Non-pigmented ciliary epithelial cell (primary cell): ENCODE measurements at places on chromosomes 7 and 10.

- no peak for DNase-seq
Measured at GRCh38 chr10:34816085-34816496, 995 bp upstream of the PARD3 start.

GRCh38 chr10:132689721-132690360, 96.1 kb downstream of the NKX6-2 start:
- no peak for DNase-seq

DNA sequence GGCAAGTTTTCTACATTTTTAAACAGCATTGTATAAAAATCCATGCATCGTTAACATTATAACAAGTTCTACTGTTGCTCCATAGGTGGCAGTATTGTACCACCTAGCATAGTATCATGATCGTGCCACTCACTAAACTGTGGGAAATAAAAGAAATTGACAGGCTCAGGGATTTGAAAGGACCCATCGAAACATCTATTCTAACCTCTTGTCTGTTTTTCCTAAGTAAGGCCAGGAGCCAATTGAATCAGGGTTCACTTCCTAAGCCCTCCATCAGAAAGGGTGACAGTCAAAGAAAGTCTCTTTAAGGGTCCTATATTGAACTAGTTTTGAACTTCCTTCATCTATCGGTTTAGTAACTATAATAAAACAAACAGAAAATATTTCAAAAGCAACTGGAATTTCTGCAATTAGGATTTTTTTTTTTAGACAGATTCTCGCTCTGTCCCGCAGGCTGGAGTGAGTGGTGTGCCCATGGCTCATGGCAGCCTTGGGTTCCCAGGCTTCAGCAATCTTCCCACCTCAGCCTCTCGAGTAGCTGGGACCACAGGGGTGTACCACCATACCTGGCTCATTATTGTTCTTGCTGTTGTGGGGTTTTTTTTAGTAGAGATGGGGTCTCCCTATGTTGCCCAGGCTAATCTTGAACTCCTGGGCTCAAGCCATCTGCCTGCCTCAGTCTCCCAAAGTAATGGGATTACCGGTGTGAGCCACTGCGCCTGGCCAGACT, 9.4 kb downstream of the HACD1 start:
- DNase-seq = no peak

- DNase-seq = no peak
Measured at GRCh38 chr7:37943905-37944736, 23.7 kb downstream of the EPDR1 start.

DNA sequence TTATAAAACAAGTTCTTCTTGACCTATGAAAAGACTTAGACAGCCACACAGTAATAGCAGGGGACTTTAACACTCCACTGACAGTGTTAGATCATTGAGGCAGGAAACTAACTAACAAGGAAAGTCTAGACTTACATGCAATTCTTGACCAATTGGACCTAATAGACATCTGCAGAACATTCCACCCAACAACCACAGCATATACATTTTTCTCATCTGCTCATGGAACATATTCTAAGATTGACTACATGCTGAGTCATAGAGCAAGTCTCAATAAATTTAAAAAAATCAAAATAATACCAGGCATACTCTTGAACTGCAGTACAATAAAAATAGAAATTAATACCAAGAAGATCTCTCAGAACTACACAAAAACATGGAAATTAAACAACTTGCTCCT, 219.5 kb upstream of the HPS1 start:
- no peak for DNase-seq

DNA sequence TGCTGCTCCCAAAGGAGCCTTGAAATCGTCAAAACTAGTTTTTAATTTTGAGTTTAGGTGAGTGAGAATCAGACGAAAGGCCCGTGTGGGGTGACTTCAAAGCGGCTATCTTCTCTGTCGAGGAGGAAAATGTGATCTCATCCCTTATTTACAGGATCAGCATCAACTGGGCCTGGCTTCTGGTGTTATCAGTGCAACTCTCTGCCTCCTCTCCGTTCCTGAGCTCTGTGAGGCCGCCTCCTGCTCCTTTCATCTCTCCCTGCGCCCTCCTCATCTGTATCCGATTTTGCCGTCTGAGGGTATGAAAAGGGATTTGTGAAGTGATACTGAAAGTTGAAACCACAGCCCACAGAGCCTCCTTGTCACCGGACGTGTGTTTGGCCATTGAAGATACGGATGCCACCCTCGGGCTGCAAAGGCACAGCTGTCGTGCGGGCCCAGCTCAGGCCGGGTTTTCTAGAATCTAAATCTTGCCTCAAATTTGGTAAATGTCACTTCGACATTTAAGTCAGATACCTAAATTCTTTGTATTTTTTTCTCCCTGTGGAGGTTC, 408.7 kb upstream of the ADARB2 start:
- no peak for DNase-seq

GRCh38 chr10:132419538-132420468, 22.8 kb downstream of the PWWP2B start:
- no peak for DNase-seq

GRCh38 chr7:99116144-99116543, 27.8 kb downstream of the SMURF1 start:
- no peak for DNase-seq

DNA sequence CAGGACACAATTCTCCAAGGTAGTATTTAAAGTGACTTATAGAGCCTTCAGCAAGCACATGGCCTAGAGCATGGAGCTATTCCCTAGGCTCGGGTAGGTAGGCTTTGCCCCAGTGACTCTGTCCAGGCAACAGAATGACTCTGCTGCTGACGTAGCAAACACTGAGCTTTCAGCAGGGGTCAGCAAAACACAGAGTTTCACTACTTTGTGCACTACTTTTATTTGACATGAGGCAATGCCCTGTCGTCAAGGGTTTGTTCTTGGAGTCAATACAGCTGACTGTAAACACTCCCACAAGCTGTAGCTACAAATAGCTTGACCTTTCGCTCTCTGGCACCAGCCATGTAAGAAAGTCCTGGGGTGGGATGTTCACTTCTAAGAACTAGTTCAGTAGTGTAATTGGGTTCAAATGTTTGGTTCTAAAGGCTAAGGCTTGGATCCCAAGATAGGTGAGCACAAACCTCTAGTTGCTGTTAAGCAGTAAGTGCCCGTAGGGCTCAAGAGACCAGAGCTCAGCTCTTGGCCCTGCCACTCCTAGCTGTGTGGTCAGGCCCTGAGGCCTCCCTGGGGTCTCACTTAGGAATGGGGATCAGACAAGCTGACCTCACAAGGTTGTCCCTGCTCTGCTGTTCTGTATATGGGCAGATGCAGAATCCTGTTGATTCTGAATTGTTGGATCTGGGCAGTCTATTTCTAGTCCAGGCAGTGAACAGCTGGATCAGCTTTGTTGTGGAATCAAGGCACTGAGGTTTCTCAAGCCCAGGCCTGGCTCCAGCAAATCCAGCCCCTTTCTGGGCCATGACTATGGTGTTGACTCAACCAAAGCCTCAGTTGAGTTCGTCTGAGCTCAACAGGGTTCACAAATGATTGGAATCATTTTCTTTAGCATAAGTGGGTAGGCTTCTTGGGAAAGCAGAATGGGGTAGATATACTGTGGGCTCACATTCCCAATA, 10.7 kb downstream of the NODAL start:
- DNase-seq = no peak

DNA sequence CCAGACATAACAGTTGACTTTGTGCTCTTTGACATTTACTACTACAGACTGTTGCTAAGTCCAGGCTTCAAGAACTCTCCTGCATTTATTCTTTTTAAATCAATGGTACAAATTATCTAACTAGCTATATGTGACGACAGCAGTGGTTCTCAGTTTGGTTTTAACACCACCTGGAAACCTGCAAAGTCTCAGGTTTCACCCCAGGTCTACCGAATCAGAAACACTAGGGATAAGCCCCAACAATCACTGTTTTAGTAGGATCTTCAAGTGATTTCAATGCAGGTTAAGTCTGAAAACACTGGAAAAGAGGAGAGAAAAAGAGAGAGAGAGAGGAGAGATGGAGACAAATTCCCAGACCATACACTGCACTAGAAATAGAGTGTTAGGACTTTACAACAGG, 519.0 kb downstream of the PCDH15 start:
- no peak for DNase-seq

DNA sequence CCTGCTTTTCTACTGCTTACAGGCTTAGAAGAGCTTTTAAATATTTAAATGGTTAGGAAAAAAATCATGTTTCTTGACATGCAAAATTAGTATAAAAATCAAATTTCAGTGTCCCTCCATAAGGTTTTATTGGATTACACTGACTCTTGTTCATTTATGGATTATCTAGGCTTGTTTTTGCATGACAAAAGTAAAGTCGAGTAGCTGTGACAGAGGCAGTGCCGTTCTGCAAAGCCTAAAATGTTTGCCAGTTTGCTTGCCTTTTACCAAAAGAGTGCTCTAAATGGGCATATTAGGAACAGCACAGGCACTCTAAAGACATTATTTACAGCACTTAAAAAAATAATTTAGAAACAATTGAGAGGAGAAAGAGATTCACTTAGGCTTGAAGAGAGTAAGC, 139.6 kb downstream of the TSPAN12 start:
- DNase-seq = no peak

DNA sequence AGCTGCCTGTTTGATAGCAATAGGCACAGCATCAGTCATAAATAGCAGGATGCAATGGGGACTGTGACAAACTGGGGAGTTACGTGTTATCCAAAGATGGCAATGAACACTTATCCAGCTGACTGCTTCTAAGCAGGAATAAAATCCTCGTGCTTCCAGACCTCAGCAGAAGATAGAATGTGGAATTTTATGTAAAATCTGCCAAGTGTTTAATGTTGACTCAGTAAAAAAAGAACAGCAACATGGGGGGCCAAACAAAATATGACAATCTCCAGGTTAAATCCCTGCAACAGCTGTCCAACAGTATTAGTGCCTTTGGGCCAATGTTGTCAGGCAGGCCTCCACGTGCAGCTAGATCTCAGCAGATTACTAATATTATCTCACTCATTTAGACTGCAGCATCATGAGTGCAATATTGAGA, 127.3 kb downstream of the SEMA3C start:
- no peak for DNase-seq

- DNase-seq = no peak
Measured at GRCh38 chr7:129591868-129592267, 19.7 kb upstream of the NRF1 start.

DNA sequence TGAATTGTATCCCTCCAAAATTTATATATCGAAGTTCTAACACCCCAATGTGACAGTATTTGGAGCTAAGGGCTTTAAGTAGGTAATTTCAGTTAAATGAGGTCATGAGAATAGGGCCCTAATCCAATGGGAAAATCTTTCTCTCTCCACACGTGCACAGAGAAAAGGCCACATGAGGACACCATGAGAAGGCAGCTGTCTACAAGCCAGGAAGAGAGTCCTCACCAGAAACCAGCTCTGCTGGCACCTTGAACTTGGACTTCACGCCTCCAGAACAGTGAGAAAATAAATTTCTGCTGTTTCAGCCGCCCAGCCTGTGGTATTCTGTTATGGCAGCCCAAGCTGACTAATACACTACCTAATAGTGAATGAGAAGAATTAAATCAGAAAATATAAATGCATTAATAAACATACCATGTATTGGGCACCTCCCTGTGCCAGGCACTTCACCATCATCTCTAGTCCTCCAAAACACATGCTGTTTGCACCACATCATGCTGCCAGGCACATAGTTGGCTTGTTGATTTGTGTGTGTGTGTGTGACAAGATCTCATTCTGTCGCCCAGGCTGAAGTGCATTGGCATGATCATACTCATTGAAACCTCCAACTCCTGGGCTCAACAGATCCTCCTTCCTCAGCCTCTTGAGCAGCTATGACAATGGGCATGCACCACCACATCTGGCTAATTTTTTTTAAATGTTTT, 9.1 kb upstream of the TOMM7 start:
- DNase-seq = no peak

GRCh38 chr7:25940086-25940906, 211.7 kb upstream of the NFE2L3 start:
- DNase-seq = no peak

GRCh38 chr7:51021906-51022570, 239.3 kb upstream of the GRB10 start:
- no peak for DNase-seq

- DNase-seq = no peak
Measured at GRCh38 chr7:34081935-34082334, 176.6 kb downstream of the BMPER start.

DNA sequence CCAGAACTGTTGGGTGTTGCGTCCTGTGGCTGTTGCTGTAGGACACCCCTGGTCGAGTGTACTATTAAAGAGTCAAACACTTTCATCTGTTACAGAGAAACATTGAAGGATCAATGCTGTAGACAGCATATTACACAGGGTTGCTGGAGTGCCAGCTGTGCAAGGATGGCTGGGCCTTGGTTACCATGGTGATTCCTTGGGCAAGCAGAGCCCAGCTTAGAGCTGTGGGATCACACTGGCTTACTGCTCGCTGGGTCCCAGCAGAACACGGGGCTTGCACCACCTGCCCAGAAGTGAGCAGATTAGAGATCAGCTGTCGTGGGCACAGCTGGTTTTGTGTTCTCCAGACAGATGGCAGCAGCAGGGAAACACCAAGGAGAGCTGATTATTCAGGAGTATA, 76.0 kb downstream of the GPR141 start:
- no peak for DNase-seq

GRCh38 chr7:93935102-93935501, 13.6 kb downstream of the GNG11 start:
- no peak for DNase-seq

GRCh38 chr10:10854725-10855124, 162.9 kb upstream of the CELF2 start:
- no peak for DNase-seq

- DNase-seq = no peak
Measured at GRCh38 chr10:117514971-117515370, 27.6 kb upstream of the EMX2 start.

DNA sequence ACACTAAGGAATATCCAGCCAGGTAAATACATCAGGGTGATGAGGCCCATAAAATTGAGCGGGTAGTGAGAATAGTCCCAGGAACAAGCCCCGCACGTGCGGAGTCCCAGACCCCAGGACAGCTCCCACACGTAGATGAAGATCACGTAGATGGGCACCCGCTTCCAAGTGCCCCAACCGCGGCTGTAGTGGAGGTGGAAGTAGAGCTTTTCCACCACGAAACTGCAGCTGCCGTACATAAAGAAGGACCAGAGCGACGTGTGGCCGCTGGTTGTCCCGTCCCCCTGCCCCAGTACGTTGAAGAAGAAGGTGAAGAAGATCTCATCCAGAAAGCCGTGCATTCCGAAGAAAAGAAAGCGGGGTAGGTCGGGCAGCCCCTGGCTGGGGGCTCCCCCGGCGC, 948 bp downstream of the TMEM229A start:
- DNase-seq = no peak

DNA sequence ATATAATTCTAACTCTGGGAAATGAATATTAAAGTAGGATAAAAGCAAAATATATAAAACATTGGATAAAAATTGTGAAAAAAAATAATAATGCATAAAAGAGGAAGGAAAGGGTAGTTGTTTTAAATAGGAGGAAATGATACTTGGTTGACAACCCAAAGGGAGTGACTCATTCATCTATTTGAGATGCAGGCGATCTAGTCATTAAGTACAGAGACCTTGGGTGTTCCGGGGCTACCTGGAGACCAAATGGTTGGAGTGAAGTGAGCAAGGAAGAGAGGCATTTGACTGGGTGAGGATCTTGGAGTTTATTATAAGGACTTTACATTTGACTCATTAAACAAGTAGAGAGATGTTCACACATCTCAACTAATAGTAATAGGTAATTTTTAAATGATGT, 111.0 kb downstream of the LRRTM3 start:
- no peak for DNase-seq

- no peak for DNase-seq
Measured at GRCh38 chr7:16543456-16543855, 16.8 kb downstream of the LRRC72 start.

- no peak for DNase-seq
Measured at GRCh38 chr10:63273577-63273976, 140.4 kb downstream of the NRBF2 start.
